Stimulated activated CD8-positive, alpha-beta memory T cell treated with anti-CD3 and anti-CD28 coated beads, Interleukin-12 subunit alpha, Interleukin-12 subunit beta, amount 100 ng/mL, for 4 hours (primary cell): ENCODE measurements at places on chromosomes 6 and 20.

- no peak for DNase-seq
Observed at GRCh38 chr6:17013701-17014100, 88.1 kb upstream of the STMND1 start.

GRCh38 chr20:44592366-44592765 lies 10.0 kb downstream of the PKIG start:
- DNase-seq, result no peak

DNA sequence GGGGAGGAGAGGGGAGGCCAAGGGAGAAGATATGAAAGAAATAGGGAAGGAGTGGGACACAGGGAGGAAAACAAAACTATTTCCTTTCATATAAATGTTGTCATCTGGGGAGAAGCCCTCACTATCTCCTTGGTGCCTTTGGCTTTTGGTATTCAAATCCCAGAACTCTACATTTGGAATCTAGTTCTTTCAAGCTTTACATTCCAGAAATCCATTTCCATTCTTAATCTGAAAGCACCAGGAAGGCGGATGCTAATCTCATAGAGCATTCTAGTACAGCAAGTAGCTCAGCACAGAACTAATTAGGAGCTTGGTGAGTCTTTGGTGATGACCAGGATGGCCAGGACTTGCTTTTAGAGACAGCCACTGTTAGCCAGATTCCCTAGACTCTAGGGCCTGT lies 177.9 kb downstream of the KIF16B start:
- DNase-seq, result no peak

DNA sequence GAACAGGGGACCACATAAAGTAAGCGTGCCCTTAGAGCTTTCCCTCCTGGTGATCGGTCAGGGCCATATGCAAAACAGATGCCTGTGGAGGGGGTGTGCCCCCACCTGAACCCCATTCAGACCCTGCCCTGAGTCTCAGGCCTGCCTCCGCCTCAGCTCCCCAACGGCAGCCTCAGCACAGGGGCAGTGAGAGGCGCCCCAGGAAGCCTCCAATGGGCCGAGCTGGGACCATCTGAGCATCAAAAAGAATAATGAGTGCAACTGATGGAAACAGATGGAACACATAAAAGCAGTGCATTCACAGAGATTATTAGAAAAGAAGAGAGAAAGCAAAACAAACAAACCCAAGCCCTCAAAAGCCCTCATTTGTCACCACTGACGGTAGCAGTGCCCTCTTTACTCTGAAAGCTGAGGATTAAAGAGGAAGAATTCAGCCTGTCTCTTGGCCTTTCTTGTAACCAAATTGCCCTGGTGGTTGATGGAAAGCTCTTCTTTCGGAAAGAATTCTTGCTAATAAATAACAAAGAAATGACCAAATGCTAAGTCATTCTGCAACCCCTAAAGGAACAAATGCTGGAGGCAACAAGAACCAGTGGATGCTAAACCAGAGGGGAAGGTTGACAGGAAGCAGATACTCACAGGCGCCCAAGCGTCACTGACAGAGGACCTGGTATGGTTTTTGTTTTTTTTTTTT lies 6.8 kb downstream of the ADISSP start:
- DNase-seq, result no peak

DNA sequence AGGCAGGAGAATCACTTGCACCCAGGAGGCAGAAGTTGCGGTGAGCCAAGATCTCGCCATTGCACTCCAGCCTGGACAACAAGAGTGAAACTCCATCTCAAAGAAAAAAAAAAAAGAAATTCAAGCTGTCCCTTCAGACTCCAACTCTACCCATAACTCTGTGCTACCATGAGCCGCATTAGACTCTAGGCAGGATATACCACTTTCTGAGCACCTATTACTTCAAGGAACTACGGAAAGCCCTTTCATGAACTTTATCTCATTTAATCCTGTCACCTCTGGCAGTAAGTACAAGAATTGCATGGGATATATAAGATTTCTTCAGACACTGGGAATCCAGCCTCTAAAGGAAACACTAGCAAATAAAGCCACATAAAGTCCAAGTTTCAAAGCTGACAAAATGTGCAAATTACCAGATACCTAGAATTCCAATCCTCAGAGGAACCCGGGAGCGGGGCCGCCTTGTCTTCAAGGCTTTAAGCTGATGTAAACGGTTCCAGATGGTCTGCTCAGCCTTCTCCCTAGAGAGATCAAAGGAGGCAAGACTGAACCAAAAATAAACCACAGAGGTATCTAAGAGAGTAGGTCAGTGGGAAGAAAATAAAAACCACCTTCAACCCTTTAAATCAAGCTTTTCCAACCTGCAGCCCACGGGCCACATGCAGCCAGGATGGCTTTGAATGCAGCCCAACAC lies 9.4 kb downstream of the CDK5RAP1 start:
- no peak for DNase-seq

GRCh38 chr6:133157995-133158394 lies 83.2 kb upstream of the EYA4 start:
- no peak for DNase-seq

DNA sequence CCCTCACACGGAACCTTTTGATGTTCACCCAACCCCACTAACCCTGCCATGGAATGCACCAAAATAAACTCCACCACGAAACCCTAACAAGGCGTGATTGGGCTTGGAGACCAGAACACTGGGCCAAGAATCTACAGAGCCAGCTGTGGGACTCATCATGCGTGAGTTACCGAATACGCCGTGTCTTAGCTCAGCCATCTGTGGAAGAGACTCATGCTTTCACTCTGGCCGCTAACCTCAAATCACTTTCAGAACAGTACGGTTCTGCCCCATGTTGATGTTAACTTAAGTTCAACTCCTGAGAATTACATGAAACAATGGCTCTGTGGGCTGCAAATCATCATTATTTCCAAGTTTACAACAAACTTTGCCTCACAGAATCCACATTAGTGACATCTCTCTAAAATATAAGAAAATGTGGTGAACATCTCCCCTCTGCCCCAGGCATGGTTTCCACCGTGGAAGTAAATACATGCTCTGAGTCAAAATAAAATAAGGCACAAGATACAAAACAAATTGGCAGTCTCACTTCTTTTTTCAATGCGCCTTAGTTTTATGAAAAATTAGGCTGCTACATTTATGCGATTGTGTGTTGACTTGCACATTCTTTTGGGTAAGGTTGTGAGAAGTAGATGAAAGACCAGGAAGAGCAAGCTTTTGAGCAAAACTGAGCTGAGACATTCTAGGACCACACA lies 308.9 kb upstream of the EXOC2 start:
- no peak for DNase-seq

DNA sequence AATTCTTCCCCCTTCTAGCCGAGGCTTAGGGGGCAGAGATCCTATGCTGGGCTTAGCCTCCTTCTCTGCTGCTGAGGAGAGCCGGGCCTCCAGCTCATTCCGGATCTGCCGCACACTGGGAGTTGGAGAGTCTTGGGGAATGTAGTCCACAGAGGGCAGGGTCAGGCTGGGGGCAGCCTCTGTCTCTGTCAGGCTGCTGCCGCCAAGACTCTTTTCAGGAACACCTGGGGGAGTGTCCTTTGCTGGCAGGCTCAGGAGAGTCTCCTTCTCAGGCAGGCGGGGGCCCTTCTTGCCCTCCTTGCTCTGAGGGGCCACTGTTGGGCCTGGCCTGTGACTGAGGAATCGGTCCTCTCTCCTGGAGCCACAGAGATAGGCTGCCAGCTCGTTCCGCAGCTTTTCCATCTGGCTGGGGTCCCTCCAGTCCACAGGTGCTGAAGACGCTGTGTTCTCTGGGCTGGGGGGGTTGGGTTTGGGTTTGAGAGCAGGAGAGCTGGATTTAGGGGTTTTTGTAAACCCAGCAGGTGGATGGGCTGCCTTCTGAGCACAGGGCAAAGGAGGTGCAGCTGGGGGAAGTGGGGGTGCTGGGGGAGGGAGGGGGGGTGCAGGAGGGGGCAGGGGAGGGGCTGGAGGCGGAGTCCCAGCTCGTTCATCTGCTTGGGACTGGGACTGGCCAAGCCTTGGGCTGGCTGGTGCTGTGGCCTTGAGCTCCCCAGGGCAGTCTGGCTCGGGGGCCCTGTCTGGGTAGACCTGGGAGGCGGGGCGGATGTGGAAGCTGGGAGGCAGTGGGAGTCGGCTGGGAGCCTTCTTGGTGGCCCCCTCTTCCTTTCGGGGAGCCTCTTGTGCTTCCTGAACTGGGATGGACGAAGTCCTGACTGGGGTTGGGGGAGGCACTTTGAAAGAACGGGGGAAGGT lies 36.1 kb downstream of the C6orf132 start:
- DNase-seq, result no peak

DNA sequence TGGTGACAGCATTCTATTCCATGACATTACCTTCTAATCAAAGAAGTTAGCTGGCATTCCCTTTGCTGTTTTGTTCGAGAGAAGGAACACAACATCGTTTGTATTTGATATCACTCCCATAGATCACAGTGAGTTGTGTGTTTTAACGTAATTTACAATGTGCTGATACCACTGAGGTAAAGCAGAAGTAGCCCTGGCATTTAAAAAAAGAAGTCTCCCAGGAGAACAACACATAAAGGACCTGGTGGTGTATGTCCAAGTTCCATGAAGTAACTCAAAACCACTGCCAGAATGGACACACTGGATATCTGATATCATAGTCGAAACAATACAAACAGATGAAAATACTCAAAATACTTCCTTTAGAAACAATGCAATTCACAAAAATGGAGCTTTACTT lies 351.7 kb downstream of the RNGTT start:
- no peak for DNase-seq

GRCh38 chr20:10540636-10541493 lies 105.8 kb downstream of the SLX4IP start:
- DNase-seq, result no peak
